ENCODE measurements at places on chromosomes 2 and 18.

DNA sequence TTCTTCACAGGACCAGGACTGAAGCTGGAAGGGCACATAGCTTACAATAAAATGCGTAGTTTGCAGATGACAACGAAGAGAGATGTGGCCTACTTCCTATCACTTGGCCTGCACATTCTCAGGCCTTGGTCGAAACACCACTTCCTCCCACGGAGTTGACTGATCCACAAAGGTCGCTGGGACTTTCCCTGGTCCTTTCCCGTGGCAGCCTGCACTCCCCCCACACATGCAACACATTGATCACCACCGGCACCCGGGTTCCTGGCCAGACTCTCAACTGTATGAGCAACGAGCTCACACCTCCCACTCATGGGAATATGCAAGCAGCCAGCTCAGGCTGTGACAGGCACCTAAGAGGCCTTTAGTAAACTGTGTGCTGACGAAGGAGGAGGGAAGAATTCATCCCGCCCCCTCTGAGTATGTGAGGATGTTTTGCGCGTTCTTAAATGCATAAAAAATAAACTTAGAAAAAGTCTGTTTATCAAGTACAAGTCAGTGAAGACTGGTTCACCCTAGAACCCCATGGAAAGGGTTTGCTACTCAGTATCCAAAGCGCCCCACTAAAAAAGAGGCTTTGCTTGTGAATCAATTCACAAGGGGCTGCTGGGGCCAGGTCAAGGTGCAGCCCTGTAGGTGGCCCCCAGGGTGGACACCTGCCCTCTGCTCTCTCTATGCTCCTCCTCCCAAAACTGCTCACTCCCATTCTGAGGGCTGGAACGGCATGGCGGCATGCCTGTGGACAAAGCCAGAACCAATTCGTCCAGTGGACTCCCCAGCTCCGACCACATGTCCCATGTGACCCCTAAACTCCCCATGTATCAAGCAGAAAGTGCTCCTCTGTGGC, 154.3 kb downstream of the EIPR1 start:
- DNase-seq = peak; percentile 12

DNA sequence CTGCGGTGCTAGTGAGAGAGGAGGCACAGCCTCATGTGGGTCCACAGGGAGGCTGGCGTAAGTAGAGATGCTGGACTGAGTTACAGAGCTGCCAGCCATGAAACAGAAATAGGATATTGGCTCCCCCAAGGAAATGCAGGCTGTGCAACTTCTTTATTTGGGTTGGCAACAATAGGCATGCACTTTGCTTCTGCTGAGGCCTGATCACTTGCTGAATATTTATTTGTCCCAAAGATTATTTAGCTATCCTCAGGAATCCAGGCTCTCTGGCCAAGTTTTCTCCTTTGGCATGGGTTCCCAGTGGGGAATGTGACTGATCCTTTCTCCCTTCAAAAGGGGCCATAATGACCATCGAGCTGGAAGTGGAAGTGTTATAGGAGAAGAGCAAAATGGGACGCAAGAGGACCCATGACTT, 60.0 kb downstream of the MAPK4 start:
- DNase-seq = no peak

DNA sequence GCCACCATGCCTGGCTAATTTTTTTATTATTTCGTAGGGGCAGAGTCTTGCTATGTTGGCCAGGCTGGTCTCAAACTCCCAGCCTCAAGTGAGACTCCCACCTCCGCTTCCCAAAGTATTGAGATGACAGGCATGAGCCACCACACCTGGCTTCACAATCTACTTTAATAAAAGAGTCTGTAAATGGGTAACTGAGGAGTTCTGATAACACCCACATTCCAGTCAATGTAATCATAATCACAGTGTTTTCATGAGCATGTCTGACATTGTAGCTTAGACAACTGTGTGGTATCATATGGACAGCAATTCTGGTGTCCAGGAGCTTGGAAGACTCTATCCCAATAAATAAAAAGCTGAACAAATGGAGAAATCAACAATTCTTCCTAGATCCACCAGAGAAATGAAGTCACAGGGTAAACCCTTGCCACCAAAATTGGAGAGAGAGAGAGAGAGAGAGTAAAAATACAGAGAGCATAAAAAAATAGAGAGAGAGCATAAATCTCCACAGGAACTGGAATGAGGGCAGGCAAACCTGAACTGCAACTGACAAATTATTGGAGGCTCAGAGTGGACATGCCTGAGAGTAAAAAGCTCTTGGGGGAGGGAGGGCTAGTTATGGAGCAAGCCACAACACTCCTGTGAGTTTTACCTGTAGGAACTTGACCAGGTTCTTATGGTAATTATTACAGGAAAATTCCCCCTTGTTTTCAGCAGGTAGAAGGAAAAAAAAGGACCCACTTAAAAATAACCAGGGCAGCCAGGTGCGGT, 12.4 kb upstream of the NBEAL1 start:
- DNase-seq = no peak

GRCh38 chr2:238339814-238340213, 19.5 kb downstream of the TRAF3IP1 start:
- no peak for DNase-seq

GRCh38 chr2:5756272-5756671, 64.1 kb downstream of the SOX11 start:
- no peak for DNase-seq

GRCh38 chr2:147639891-147640290, 204.9 kb upstream of the ACVR2A start:
- no peak for DNase-seq

DNA sequence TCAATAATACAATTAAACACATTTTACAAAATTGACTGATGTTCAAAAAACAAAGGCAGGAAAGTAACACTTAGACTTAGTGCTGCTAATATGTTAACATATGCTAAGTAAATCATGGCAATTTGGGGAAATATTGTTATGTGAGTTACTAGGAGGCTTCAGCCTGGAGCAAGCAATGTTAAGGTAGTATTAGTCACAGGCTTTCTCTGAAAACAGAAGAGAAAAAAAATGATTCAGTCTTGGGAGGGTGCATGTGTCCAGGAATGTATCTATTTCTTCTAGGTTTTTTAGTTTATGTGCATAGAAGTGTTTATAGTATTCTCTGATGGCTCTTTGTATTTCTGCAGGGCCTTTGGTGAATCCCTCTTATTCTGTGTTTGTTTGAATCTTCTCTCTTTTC, 345.8 kb upstream of the TFPI start:
- DNase-seq = no peak

DNA sequence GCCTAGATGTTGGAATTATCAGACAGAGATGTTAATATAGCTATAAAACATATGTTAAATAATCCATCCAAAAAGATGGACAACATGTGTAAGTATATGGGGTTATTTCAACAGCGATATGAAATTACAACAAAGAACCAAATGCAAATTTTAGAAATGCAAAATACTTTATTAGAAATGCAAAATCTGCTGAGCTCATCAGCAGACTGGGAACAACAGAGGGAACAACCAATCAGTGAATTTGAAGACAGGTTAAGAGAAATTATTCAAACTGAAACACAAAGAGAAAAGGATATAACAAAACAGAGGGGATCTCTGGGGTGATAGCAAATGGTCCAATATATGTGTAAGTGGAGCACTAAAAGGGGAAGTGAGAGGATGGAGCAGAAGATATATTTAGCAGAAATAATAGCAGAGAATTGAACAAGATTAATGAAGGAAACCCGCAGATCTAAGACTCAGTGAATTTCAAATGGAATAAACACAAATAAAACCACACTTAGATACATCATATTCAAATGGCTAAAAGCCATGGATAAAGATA, 13.5 kb upstream of the HS6ST1 start:
- DNase-seq = no peak

DNA sequence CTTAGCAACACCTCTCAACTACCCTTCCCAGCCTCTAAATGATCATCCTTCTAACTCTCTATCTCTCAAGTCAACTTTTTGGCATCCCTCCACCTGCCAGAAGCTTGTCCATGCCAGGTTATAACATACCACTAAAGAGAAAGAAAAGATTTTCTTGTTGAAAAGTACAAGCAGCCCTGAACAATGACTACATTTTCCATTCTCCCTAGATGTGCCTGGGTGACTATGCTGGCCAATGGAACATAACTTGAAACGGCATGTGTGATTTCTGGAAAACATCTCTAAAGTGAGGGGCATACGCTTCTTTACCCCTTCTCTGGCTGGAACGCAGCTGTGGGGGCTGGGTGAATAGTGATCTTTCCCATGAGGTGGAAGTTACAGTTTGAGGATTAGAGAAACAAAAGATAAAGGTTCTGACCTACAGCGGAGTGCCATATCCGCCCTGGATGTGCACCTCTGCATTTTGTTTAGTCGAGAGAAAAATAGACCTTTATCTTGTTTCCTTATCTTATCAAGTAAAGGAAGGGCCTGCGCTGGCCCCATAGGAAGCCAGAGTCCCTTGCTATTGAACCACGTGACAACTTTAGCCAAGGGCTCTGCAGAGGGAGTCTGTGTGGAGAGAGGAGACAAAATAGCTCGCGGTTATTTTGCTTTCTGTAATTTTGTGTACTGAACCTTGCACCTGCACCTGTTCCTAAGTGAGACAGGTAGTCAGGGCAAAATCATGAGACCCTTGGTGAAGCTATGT, 436.8 kb downstream of the TGIF1 start:
- DNase-seq = no peak

- DNase-seq = no peak
Observed at GRCh38 chr2:109364217-109364616, 235.2 kb downstream of the SH3RF3 start.

- no peak for DNase-seq
Observed at GRCh38 chr2:151729837-151730236, 4.4 kb downstream of the NEB start.

GRCh38 chr2:76445880-76446279, 735.2 kb upstream of the GCFC2 start:
- no peak for DNase-seq

- no peak for DNase-seq
Observed at GRCh38 chr2:107362993-107363392, 463.7 kb upstream of the RGPD4 start.

DNA sequence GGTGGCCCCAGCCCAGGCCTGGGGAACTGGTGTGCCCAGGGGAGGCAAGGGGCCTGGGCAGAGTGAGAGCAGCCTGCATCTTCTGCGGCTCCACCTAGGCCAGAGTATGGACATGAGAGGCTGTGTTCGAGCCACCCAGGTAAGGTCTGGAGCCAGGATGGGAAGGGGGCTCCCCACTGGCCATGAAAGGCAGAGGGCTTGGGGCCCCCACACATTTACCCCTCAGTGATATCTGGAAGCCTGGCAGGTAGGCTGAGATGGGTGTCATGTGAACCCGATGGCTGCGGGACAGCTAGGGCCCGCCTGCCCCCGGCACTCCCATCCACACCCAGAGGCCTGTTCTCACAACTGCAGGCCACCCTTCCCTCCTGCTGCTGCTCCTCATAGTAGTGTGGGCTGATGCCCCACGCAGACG, 13.2 kb downstream of the ADRA2B start:
- DNase-seq = no peak

DNA sequence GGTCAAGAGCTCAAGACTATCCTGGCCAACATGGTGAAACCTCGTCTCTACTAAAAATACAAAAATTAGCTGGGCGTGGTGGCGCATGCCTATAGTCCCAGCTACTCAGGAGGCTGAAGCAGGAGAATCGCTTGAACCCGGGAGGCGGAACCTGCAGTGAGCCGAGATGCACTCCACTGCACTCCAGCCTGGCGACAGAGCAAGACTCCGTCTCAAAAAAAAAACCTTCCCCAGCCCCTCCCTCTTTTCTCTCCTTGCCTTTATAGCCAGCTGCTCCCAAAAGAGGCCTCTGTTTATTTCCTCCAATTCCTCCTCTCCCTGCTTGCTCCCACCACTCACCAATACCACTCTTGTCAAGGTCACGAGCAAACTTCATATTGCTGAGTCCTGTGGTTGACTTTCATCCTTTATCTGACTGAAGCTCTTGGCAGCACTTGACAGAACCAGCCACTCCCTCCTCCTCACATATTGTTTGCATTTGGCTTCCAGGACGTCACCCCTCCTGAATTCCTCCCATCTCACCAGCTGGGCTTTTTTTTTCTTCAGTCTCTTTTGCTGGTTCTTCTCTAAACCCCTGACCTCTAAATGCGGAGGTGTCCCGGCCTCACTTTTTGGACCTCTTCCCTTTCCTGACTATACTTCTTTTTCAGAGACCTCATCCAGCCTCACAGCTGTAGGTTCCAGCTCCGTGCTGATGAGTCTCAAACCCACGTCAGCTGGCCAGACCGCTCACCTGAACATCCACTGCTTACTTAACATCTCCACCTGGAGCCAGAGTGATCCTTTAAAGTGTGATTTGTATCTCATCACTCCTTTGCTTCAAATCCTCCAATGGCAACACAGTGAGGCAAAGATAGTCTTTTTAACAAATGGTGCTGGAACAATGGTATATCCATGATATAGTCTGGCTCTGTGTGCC, 84.6 kb upstream of the CAB39 start:
- DNase-seq = no peak

GRCh38 chr18:28039078-28039477, 137.9 kb downstream of the CDH2 start:
- DNase-seq = no peak

DNA sequence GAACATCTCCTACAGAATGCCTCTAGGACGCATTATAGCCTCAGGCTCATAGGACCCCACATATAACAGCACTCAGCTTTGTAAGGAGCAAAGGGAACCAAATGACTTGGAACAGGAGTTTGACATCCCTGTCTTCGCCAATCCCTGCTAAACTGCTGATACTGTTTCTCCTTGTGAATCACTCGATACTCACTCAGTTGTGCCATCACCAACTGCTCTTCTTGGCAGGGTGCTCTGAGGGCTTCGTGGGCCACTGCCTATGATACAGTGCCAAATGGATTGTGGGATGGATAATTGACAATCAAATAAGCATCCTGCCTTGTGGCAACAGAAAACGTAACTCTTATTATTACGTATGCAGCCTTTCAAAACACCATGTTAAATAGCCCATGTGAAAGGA, 396.3 kb downstream of the RIT2 start:
- DNase-seq = no peak

DNA sequence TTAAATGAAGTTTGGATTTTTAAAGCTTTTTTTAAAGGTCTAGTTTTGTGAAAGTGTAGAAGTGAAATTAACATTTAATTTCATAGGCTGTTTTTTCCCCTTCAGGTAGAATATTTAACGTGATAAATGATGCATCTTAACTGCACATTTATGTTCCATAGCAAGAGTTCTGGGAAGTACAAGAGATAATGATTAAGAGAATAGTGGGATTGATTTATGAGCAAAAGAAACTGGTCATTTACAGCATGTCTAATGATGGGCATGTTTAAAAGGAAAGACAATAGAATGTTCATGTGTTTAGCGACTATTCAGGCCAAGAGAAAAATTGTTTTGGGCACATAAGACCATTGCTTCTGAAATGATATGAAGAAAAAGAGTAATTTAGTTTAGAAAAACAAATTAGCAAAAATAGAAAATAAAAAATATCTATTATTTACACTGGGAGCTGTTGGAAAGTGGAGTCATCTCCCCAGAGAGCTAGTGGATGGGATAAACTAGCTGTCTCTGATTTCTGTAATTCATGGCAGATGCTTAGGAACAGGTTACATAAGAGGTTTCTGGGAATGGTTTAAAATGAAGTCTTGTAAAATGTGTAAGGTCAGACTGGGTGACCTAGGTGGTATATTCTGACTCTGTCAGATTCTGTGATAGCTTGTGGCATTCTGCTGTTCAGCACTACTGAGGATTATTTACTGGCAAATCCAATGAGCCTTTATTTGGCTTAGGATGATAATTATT, 60.7 kb downstream of the WDR7 start:
- DNase-seq = no peak
